ENCODE measurements at places on chromosomes 12 and 14.

- DNase-seq, result no peak
Measured at GRCh38 chr12:22828066-22828465, 203.1 kb downstream of the ETNK1 start.

- DNase-seq, result no peak
Measured at GRCh38 chr12:96472384-96472783, 17.0 kb upstream of the CFAP54 start.

DNA sequence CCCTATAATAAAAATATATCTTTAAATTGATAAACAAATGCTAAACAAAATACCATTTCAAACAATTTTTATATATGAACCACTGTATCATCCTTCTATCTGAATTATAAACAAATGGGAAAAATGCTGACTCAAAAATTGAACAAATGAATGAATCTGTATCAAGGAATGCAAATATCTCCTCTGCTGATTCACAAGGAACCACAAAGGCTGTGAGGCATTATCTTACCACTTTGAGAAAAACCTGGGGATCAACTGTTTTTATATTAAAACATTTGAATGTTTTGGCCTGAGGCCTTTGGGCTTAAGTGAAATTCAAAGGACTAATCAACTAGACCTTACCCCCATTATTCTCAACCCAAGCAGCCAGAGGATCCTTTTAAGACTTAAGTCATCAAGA, 86.3 kb downstream of the EML5 start:
- DNase-seq, result no peak

DNA sequence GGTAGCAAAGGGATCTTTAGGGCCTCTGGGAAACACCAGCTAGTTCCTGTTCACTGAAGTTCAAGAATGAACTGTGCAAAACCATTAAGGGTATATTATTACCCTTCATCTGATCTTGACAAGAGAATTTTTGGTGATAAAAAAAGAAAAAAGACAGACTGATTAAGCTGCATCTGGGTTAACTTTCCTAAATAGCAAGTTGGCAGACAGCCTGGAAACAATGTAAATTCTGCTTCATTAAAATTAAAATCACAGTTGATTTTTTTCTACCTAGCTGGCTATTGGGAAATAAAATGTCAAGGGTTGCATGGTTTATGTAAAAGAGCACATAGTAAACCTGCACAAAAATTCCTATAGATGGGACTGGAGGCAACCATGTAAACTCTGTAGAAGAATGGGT, 126.6 kb upstream of the PRKD1 start:
- no peak for DNase-seq

- DNase-seq, result no peak
Measured at GRCh38 chr14:31926123-31926522, 151.0 kb upstream of the ARHGAP5 start.

GRCh38 chr12:128754275-128754674, 69.5 kb downstream of the SLC15A4 start:
- DNase-seq, result no peak

DNA sequence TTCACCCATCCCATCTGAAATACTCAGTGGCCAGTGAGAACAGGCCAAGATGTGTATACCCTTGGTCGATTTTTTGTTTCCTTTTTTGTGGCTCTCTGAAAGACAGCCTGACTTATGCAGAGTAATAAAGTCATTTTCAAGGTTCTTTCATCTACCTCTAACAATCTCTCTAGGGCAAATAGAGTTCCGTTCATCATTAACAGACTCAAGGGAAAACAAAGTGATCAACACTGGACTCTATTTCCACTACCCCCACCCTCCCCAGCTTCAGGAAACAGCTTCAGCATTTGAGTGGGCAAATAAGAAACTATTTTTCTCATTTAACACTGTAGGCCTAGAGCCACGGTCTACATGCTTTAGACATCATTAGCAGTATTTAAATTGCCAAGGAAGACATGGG, 15.9 kb downstream of the PRKAB1 start:
- no peak for DNase-seq

- no peak for DNase-seq
Measured at GRCh38 chr14:69615121-69615495, 3.7 kb downstream of the SUSD6 start.

DNA sequence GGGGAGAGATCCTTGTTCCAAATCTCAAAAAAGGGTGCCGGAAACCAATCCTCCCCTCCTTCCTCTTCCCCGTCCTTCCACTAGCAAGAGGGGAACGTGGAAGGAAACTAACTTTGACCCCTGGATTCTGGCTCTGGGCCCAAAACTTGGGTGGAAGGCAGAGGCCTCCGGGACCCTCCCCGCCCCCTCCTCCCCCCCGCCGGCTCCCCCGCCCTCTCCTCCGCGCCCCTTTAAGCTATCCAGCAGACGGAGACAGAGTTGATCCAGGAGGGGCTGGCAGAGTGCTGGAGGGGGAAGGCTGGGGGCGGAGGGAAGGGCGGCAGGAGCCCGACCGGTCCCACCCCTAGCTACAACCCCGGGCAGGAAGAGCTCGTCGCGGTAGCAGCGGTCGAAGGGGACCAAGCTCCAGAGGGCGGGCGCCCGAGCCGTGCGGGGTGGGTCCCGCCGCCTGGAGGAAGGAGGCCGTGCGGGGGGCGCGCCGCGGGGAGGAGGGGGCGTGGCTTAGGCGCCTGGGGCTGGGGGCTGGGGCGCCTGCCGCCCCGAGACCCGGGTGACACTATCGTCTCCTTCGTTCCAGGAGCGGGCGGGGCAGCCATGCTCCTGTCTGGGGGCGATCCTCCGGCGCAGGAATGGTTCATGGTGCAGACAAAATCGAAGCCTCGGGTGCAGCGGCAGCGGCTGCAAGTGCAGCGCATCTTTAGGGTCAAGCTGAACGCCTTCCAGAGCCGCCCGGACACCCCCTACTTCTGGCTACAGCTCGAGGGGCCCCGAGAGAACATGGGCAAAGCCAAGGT, at the start of gene NYNRIN:
TSS of gene NYNRIN (plus strand) at position 351 of the 794 bp plus-strand sequence. CDS start at position 595, 244 bp downstream.
- DNase-seq, result no peak

GRCh38 chr12:42410340-42410739, 84.4 kb downstream of the PPHLN1 start:
- no peak for DNase-seq

DNA sequence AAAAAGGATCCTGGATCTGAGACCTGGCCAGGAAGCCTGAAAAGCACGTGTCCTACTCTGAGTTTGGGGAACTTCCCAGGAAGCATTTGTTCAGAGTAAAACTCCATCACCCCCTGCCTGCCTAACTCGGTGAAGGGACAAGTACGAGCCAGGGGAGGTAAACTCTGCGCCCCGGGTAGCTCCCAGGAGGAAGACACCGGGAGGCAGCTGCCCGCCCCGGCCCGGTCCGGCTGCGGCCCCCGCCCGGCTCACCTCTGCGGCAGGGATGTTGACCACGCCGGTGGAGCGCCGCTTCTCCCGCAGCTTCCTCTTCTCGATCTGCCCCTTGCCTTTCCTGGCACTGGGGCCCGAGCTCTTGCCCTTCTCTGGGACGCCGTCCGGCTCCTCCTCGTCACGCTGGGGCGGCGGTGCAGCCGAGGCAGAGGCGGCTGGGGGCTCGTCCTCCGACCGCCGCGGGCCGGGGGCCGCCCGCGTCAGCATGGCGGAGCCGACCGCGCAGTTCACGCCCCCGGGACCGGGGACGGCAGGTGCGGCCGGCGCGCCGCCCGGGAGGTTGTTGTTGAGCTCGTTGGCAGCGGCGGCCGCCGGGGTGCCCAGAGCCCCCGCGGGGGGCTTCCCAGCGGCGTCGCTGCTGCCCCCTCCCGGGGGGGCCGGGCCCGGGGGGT, 1.2 kb downstream of the PAWR start:
- DNase-seq, result peak; percentile 8

DNA sequence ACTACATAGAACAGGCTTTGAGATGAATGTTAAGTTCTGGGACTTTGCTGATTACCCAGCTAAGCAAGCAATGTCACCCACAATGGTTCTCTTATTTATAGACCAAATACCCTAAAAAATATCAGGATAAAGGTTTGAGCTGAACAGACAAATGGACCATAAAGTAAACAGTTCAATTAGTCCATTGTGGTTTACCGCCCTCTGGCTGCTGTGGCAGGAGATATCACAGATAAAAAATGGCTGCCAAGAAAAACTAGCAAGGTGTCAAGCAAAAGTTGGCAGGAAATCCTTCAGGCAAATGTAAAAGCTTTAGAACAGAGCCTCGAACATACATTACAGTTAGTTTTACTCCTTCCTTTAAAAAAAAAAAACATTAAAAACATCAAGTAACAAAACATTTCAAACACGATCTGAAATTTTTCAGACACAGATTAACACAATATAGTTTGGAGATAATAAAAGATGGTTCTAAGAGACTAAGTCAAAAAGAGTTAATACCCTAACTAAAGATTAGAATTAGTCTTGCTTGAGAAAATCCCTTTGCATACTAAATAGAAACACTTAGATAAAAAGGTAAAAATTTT, 41.3 kb downstream of the MED13L start:
- peak; percentile 18 for DNase-seq

DNA sequence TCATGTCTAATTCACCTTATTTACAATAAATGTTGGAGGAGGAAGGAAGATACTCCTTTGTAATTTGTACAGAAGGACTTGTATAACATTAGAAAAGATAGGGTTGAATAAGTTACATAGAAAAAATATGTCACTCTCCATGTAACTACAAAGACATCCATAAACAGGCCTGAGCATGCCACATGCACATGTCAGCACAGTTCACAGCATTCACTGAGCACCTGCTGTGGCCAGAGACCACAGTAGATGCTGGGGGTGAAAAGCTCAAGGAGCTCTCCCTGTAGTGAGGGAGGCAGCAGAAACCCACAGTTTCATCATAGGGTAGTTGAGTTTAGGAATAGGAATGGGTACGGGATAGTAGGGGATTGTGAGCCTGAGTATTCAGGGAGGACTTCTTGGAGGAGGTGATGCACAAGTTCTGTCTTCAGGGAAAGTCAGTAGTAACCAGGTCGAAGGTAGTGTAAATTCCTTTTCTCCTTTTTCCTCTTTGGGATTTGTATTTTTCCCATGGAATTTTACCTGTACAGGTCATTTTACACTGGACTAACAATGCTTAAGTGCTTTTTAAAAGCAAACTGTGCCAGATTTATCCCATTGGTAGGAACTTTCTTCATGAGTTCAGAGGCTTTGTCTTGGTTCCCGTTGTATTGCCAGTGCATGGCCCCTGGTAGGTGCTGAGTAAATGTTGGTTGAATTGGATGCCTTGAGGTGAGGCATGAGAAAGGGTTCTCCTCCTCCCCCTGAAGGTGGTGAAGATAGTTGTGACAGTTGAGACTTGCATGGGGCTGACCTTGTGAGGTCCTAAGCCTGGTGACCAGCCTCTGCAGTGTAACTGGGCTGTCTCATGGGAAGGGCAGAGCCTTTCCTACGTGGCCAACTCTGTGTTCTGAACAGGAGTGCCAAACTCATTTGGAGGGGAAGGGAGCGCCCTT, 20.2 kb downstream of the PRKCH start:
- DNase-seq, result no peak

- no peak for DNase-seq
Measured at GRCh38 chr12:112046003-112046402, 32.8 kb downstream of the ERP29 start.

- DNase-seq, result no peak
Measured at GRCh38 chr12:102740141-102740955, 176.7 kb downstream of the PAH start.
